H4 (cell line): ENCODE measurements at places on chromosomes 3 and 15.

DNA sequence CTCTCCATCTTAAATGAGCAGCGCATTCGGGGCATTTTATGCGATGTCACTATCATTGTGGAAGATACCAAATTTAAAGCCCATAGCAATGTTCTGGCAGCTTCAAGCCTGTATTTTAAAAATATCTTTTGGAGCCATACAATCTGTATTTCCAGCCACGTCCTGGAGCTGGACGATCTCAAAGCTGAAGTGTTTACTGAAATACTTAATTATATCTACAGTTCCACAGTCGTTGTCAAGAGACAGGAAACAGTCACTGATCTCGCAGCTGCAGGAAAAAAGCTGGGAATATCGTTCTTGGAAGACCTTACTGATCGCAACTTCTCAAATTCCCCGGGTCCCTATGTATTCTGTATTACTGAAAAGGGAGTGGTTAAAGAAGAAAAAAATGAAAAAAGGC, 44.4 kb upstream of the RASA2 start:
- DNase-seq = no peak

DNA sequence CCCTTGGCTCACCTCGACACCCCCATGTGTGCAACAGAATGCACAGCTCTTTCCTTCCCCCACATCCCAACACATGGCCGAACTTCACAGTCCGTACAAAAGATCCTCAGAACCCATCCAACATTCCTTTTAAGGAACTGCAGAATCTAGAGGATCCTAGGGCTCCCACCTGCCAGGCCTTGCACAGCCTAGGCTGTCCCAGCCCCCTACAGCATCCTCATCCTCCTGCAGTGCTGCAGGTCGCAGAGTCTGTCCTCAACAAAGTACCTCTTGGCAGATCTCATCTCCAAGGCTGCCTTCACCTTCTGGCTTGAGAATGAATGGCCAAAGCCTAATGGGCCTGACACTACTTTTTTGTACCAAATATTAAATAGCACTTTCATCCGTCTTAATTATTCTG, 19.8 kb downstream of the PRR23E start:
- no peak for DNase-seq

GRCh38 chr15:76930831-76931396, 635 bp upstream of the RCN2 start:
- no peak for DNase-seq

DNA sequence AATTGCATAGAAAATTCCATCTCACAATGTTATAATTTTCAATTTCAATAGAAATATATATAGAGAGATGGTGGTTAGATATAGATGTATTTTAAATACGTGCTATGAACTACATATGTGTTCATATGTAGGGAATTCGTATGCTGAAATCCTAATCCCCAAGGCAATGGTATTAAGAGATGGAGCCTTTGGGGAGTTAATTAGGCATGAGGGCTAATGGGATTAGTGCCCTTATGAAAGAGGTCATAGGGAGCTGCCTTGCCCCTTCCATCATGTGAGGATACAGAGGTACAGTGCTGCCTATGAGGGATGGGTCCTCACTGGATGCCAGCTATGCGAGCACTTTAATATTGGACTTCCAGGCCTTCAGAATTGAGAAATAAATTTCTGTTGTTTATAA, 79.6 kb upstream of the CCDC54 start:
- no peak for DNase-seq

- no peak for DNase-seq
Measured at GRCh38 chr15:83100097-83100646, 7.3 kb upstream of the TM6SF1 start.

DNA sequence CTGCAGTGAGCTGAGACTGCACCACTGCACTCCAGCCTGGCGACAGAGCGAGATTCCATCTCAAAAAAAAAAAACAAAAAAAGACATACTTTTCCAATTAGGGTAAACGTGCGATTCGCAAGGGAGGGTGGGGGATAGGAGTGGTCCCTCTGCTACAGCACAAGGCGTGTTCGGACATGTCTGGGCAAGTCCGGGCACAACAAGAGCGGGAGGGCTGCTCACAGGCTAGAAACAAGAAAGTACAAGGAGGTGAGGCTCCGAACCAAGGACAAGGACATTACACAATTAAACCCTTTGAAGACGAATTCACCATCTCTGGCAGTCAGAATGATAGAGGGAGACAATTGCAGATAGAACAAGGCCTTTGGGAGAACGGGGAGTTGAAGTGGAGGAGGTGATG, 32.2 kb upstream of the BCL2A1 start:
- no peak for DNase-seq

DNA sequence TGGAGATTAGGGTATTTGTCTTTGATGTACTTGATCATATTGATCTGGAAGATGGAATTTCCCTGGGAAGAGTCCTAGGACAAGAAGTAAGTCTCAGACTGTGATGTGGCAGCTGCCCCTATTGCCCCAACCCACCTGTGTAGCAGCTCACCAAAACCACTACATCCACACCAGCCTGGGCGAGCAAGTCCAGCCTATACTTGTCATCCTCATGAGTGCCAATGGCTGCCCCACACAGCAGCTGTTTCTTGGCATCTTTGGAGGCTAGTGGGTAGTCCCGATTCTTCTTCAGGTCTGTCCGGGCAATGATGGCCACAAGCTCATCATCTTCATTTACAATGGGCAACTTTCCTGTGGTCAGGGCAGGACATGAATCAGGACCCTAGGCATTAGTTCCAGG, 2.7 kb downstream of the IMPDH2 start:
- DNase-seq = no peak

GRCh38 chr15:95883064-95883463, 447.4 kb upstream of the NR2F2 start:
- DNase-seq = no peak

DNA sequence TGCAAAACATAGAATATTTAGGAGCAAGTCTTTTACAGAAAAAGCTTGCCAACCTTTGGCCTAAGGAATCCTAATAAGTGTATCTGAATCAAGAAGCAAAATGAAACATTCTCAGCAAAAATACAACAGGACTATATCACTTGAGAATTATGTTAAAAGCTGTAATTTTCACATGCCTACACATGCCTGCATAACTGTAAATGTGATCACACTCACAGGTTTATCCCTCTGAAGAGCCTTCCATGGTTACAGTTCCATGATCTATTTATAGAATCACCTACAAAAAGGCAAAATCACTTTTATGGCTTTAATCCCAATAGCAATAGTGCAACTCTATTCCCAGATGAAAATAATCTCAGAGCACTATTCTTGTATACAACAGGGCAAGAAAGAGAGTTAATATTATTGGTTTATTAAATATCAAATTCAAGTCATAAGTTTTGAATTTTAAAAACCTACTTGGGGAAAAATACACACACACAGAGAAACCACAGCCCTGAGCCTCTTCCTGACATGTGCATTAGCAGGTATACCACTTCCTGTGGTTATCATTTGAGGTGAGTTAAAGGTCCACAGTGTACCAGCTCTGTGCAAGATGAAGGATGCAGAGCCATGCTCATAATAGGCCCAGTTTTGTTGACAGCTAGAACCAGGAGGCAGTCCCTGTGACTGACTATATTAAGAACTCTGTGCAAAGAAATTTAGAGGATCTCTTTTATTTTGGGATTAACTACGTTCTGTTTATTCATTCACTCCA, 252.5 kb upstream of the TGFBR2 start:
- DNase-seq = no peak

GRCh38 chr15:63892794-63893441, 59.2 kb upstream of the HERC1 start:
- DNase-seq = no peak

DNA sequence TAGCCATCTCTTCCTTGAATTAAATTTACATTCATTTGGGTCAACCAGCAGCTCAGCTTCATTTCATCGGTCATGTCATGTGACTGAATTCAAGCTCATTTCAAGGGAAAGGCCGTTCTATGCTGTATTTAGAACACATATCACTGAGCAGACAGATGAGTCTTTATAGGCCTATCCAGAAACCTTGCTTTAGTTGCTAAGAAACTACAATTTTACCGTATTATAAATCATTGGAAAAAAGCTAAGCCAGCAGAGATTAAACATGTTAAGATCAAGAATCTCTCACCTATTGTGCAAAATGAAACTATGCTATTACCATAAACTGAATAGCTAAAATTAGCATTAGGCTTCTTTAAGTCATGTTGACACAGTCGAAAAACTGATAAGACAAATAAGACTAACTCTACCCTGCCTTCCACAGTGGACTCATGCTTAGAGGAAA, 2.2 kb downstream of the NPTN start:
- no peak for DNase-seq

DNA sequence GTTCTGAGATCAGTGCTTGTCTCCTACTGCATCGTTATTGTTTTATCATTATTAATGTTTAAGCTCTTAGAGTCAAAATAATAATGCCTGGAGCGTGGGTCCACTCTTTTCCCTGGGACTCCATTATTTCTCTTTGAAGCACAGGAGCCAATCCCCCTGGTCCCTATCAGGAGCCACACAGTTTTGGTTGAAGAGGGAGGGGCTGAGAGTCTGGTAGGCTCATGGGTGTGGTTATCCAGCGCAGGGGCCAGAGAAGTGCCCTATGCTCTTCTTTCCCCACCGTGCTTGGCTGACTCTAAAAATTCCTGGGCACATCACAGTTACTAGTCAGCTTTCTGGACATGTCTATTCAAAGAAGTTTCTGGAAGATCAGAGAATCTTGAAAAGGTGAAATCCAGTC, 121.5 kb downstream of the DNAJB8 start:
- no peak for DNase-seq

DNA sequence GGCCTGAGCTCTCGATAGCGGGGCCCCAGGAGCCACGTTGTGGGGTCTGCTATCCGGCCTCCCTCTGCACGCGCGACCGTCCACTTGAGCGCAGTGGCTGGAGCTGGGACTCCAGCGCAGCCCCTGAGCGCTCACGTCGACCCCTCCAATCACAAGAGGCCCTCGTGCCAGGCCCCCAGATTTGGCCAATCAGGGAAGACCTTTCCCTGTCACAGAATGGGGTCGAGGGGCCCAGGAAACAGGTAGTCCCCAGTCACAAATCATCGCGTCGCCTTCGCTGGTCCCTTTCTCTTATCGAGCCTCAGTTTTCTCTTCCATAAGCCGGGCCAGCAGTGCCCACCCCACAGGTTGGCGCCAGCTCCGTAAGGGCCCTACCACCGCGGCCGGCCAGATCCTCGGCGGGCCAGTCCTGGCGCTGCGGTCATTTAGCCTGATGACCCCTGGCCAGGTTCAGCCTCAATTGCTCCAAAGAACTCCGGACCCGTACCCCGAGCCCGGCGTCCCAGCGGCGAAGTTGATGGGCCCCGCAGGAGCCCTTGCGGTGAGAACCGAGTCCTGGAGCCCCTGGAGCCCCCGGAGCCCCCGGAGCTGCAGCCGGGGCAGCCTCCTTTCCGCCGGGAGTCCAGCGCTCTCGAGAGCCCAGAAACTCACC, 435 bp downstream of the ALDH1L1 start:
- DNase-seq = no peak

DNA sequence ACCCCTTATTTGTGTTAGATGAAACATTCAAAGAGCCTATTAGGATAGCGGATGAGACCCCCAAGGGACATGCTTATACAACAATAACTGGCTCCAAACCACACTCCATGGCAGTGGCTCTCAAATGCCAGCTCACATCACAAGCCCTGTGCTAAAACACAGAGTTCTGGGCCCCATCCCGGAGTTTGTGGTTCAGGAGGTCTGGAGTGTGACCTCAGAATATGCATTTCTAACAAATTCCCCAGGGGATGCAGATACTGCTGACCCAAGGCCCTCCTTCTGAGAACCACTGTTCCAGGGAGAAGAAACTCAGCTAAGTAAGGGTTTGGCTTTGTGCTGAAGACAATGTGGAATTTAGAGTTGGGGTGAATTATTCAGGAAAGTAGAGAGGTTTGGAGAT, 3.6 kb downstream of the CCRL2 start:
- no peak for DNase-seq

GRCh38 chr15:35827141-35827540, 281.2 kb upstream of the DPH6 start:
- DNase-seq = no peak

GRCh38 chr15:92807971-92808571, 92.1 kb upstream of the CHD2 start:
- DNase-seq = no peak

DNA sequence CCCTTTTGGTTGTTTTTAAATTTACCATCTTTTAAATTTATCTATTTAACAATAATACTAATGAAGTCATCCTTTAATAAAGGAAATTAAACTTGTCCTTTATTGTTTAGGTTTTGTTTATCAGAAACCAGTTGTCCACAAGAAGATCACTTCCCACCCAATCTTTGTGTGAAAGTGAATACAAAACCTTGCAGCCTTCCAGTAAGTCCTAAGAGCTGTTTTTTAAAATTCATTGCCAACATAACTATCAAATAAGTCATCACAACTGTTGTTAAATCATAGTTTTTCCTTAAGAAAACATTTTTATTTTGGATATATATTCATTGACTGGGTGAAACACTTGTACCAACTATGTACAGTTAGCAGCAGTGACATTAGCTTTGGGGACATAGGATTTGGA, 59.4 kb downstream of the CALML4 start:
- DNase-seq = no peak
